ENCODE measurements at places on chromosomes 12 and 14. TPM values are rescaled to one million over a fixed set of nuclear protein-coding genes. Genes with fewer than 3 reads are reported as not detected.
A peak's percentile ranks its signal among the peaks of the same experiment; 100 is the strongest.

GRCh38 chr14:102885737-102886447 is 36.6 kb upstream of the AMN start:
- no peak for DNase-seq

- DNase-seq: peak; percentile 23
Observed at GRCh38 chr14:32190673-32191072, 11.2 kb upstream of the RNU6-7 start.

GRCh38 chr12:72390146-72390545 is 118.0 kb downstream of the TRHDE start:
- DNase-seq: no peak

DNA sequence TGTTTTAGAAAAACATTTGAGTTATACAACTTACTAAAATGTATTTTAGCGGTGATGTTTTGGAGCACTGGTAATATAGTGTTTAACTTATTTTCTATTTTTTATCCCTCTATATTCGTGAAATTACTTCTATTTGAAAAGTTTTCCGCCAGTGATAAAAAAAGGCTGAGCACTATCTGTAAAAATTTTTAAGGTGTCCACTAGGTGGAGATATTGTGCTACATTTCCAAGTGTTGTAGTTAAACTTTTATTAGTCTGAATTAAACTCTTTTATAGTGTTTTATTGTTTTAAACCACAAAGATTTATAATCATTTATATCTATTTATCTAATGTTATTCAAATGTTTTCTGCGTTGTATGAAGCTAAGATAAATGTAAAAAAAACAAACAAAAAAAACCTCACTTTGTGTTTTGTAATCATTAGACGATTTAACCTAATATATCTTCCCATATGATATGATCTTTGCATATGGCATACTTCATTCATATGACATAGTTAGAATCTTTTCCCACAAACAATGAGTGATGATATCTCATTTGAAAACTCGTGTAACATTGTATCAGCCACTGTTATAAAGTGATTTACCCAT is 11.8 kb downstream of the ALG10B start:
- DNase-seq: peak; percentile 30

DNA sequence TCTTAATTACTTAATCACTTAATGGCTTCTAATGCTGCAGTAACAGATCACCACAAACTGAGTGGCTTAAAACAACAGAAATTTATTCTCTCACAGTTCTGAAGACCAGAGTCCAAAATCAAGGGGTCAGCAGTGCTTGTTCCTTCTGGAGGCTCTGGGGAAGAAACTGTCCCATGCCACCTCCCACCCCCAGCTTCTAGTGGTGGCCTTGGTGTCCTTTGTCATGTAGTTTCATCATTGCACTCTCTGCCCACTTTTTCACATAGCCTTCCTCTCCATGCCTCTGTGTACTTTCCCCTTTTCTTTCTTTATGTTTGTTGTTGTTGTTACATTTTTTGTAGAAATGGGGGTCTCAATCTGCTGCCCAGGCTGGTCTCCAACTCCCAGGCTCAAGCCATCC is 16.1 kb upstream of the UBC start:
- DNase-seq: no peak

DNA sequence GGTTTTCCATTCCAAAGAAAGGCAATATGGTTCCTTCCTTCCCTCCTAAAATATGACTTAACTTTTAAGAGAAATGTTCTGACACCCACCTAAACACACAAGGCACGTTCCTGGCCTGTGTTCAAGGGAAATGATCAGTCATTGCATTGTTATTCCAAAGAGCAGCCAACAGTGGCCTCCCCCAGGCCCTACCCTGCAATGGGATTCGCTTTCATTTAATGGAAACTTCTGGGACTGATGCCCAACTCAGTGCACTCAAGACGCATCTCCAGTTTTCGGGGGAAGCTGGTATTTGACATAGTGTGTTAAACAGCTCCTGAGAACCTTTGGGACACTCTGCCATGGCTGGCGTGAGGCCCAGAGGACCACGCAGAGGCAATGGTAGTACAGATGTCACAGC is 65.9 kb downstream of the DDX51 start:
- DNase-seq: no peak

DNA sequence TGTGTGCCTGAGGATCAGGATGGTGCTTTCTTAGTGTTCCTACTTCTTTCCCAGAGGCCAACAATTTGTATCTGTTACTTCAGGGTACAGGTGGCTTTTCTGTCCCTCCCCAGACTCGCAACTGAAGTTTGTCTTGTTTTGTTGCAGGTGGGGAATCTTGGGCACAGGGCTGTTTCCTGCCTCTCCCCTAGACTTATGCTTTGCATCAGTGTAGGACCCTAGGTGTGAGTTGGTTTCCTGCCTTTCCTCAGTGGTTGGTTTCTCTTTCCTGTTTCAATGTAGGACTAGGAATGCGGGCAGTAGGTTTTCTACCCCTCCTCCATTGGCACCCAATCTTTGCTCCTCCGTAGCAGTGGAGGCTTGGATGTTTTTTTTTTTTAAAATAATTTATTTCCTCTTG is 87.0 kb downstream of the TRMT5 start:
- no peak for DNase-seq

DNA sequence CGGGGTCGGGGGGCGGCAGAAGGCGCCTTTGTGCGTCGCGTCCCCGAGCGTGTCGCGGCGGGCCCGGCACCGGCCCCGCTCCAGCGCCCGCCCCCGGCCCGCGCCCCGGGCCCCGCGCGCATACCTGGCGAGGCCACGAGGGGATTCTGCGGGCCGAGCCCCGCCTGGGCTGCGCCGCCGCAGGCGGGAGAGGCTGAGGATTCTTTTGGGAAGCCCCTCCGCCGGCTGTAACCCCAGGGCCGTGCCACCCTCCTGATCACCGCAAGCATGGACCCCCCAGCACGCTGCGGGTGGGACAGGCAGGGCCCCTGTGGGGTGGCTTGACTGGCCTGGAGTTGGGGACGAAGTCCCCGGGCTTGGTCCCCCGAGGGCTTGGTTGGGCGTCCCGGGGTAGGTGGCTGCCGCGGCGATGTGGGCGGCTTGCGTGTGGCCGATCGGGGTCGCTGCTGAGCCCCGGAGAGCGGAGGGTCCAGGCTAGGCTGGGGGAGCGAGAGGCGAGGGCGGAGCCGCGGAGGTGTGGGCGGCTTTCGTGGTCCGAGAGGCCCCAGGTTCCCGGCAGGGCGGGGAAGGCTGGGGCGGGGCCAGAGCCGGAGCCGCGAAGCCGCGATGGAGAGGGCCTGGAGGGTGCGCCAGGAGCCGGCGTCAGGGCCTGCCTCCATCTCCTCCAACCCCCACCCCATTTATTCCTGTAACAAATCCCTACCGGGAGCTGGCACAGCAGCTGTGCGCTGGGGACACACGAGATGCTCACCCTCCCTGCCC is 28.4 kb upstream of the GPR132 start:
- DNase-seq: peak; percentile 81

DNA sequence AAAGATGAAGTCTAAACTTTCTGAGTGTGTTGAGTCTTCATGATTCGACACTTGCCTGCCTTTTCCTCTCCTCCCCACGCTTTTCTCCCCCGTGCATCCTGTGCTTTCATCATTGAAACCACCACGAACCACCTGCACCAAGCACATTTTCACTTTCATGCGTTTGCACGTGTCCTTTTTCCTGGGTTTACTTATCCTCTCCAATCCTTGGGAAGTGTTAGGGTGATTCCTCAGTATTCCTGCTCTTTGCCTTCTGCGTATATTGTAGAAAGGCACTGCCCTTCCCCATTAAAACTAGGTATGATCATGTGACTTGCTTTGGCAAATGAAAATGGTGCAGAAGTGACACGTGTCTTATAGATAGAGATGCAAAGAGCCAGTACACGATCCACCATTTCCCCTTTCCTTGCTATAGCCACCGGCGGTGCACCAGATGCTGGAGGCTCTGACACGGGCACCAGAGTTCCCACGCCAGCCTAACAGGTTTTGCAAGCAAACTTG is 106.6 kb downstream of the BRMS1L start:
- DNase-seq: no peak

DNA sequence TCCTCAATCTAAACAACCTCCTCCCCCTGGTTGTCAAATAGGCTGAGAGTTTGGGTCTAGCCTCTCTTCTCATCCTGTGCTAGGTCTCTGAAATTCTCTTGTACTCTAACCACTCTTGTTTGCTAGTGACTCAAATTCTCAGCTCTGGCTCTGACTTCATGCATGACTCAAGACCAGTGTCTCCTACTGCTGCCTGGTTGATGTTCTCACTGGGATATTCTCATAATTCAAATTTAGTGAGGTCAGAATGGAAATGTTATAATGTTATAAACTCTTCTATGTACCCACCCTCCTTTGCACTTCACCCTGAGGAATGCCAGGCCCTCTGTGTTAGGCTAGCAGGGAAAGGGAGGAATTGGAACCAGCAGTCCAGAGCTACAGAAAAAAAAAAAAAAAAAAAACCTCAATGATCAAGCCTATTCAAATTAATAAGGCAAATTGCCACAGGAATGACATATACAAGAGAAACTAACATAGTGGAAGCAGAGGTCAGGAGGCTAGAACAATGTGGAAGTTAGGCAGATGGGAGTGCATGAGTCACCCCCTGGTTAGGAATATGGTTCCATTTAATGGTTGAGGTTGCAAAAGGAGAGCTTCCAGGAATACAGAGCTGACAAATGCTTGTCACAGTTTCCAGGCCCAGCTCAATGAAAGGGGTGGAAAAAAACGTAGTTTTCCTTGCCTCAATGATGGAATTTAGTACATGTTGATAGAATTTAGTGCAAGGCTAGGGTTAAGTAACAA is 459.5 kb downstream of the RMST start:
- peak; percentile 44 for DNase-seq

DNA sequence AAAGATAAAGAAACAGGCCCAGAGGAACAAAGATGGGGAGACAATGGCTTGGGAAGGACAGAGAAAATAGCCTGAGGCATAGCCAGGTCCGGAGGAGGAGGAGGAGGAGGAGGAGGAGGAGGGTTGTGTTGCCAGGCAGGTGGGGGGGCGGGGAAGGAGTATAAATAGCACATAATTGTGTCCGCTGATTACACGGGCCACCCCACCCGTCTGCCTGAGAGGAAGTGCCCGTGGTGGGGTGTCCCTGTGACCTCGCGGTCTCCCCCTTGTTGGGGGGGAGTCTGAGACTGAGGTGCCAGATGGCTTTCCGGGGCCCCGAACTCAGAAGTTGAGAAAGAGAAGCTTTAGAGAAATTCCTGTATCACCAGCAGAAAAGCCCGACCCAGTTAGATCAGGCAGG is 1.9 kb upstream of the SP7 start:
- no peak for DNase-seq

DNA sequence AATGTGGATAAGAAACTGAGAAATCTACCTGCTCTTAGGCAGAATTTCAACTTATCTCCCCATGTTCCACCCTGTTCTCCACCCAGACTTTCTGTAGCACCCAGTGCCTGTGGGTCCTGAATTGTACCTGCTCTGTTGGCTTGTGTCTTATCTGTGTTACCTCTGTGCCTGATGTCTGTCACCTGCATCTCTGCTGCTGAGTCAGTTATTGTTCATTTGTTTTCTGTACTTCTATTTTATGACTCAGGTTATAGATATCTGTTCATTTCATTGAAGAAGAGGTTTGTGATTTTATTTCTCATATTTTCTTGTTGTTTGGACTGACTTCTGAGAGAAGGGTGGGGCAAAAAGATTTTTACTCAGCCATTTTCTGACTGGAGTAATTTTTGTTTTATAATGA is 11.7 kb downstream of the SOCS4 start:
- no peak for DNase-seq

GRCh38 chr14:79924551-79924950 is 286.8 kb downstream of the DIO2 start:
- no peak for DNase-seq

DNA sequence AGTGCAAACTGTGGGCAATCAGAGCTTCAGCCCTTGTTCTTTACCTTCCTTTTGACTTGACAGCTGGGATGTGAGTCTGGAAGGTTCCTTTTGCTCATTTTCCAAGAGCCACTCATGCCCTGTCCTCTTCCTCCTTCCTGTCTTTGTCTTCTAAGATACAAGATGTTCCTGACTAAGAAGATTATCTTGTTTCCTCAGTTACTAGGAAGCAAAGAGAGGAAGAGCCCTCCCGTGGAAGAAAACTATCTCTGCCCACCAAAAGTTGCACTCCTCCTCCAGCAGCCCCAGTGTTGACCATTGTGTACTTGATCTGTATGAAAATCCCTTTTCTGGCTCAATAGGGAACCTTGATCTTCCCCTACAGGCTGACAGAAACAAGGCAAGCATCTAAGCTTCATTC is 138.0 kb downstream of the C12orf75 start:
- no peak for DNase-seq

- DNase-seq: no peak
Observed at GRCh38 chr14:98462908-98463307, 809.1 kb downstream of the BCL11B start.

DNA sequence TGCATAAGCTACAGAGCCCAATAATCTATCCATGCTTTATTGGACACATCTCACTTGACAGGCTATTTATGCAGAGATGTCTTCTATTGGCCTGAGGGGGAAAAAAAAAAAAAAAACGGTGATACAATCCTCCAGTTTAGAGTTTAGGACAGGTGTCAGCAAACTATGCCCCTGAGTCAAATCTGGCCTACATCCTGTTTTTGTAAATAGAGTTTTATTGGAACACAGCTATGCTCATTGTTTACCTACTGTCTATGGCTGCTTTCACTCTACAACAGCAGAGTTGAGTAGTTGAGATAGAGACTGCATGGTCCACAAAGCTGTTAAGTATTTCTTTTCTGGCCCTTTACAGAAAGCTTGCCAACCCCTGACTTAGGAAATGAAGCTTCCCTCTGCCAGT is 403.1 kb downstream of the C12orf75 start:
- DNase-seq: no peak

DNA sequence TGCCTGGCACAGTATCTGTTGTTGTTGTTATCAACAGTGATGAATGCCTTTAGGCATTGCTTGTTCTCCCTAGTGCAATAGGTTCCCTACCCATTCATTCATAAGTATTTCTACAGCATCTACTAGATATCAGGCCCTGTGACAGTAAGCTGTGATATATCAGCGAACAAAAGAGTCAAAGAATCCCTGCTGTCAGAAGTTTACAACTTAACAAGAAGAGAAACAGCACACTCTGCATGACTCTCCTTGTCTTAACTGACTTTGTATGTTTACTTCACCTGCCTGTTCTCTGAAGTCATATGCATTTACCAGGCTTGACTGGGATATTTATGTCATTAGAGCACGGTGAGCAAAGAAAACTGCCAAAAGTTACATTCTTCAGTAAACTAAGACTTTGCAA is 452.2 kb upstream of the RPL10L start:
- no peak for DNase-seq

- DNase-seq: no peak
Observed at GRCh38 chr12:109185441-109185840, 69.1 kb downstream of the ACACB start.

DNA sequence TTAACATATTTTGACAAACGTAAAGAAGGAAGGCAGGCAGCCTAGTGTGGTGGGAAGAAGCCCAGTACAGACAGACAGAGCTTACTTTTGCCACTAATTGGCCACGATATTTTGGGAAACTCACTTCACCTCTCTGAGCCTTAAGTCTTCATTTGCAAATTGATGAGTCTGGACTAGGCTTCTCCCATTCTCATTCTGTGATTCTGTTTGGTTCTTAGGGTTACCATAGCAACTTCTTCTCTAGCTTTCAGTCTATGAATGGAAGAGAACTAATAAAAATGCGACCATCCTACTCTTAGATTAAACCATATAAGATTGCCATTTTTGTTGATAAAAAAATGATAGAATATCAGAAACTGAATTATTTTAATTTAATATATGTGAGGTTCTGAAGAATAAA is 210.5 kb downstream of the SNAPC1 start:
- DNase-seq: no peak

The KRT79 gene
- total RNA-seq: not detected

The GPR132 gene
- total RNA-seq: not detected

The B3GNT4 gene
- 0.29 TPM for total RNA-seq

The DHRS1 gene
- 6.0 TPM for total RNA-seq

The NUMB gene
- total RNA-seq: 13.2 TPM

The CELA1 gene
- total RNA-seq: not detected
